Osteoblast (primary cell): ENCODE measurements at places on chromosomes 13 and 19. TPM values are rescaled to one million over a fixed set of nuclear protein-coding genes. Genes with fewer than 3 reads are reported as not detected.

DNA sequence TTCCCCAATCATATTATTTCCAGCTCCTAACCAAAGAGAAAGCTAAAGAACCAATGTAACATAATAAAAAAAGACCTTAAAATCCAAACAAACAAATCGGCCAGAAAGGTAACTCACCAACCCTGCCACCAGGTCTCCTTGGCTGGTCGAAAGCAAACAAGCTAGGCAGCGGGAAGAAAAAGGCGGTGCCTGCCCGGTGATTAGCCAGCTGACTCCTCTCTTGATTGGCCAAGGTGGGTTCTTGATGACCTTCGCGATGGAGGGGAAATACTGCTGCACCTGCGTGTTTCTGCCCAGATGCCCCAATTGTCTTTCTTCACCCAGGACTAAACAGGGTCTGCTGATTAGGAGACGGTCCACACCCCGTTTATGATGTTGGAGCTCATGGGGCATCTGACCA is at the start of gene NLRP11:
Gene NLRP11, minus strand, starts transcription at position 154 of the 400 bp plus-strand sequence. CDS start 13,825 bp downstream, outside the sequence.
- DNase-seq: no peak

- no peak for DNase-seq
These were observed 168.0 kb downstream of the TNFSF13B start for GRCh38 chr13:108437496-108437895.

The ZNF765 gene
- 15.6 TPM in 2 replicates for total RNA-seq

The PSG7 gene
- not detected in 2 replicates for total RNA-seq

GRCh38 chr13:48528720-48529119 is 4.2 kb downstream of the RCBTB2 start:
- DNase-seq: no peak

DNA sequence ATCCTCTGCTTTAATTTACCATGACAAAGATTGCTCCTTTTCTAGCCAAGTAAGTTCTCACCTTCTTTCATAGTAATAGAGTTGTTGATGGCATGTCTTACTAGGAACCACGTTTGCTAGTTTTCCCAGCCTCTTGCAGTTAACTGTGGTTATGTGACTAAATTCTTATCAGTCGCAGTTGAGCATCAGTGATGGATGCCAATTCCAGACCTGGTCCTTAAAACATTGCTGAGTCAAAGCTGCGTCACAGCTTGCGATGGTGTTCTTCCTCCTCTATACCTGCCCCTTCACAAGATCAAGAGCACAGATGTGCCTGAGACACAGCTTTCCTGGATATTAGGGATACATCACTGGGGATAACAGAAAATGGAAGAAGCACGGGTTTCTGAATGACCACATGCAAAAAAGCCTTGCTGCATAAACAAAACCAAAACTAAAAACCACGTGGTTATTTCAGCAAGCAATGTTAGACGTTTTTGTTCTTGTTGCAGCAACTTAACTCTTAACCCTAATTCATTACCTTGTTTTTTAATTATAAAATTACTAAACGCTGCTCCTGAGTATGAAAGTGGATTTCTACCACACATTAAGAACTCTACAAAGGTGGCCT is 97.6 kb upstream of the DACH1 start:
- DNase-seq: no peak

The IZUMO4 gene
- total RNA-seq: 0.36 and 2.4 TPM in 2 replicates

DNA sequence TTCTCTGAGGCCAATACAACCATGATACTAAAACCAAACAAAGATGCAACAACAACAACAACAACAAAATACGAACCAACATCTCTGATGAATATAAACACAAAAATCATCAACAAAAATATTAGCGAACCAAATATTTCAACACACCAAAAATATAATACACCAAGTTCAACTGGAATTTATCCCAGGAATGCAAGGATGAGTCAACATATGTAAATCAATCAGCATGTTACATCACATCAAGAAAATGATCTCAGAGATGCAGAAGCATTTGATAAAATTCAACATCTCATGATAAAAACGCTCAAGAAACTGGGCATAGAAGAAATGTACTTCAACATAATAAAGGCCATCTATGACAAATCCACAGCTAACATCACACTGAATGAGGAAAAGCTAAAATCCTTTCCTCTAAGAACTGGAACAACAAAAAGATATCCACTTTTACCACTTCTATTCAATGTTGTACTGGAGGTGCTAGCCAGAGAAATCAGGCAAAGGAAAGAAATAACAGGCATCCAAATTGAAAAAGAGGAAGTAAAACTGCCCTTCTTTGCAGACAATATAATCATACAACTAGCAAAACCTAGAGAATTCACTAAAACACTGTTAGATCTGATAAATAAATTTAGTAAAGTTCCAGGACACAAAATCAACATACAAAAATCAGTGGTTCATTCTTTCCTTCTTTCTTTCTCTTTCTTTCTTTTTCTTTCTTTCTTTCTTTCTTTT is 2448.7 kb upstream of the PCDH20 start:
- DNase-seq: no peak

- DNase-seq: no peak
These were observed 204.0 kb upstream of the TSHZ3 start for GRCh38 chr19:31553112-31553845.

The PPP6R1 gene
- total RNA-seq: 27.1 and 32.6 TPM in 2 replicates

DNA sequence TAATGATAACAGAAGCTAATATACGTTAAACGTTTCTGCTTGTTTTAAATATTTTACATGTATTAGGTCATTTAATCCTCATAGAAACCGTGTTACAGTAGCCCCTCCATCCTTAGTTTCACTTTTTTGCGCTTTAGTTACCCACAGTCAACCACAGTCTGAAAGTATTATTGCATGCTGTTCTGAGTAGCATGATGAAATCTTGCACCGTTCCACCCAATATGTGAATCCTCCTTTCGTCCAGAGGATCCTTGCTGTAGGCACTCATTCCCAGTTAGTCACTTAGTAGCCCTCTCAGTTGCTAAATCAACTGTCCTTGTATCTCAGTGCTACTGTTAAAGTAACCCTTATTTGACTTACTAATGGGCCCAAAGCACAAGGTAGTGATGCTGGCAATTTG is 257.8 kb downstream of the ENOX1 start:
- no peak for DNase-seq

DNA sequence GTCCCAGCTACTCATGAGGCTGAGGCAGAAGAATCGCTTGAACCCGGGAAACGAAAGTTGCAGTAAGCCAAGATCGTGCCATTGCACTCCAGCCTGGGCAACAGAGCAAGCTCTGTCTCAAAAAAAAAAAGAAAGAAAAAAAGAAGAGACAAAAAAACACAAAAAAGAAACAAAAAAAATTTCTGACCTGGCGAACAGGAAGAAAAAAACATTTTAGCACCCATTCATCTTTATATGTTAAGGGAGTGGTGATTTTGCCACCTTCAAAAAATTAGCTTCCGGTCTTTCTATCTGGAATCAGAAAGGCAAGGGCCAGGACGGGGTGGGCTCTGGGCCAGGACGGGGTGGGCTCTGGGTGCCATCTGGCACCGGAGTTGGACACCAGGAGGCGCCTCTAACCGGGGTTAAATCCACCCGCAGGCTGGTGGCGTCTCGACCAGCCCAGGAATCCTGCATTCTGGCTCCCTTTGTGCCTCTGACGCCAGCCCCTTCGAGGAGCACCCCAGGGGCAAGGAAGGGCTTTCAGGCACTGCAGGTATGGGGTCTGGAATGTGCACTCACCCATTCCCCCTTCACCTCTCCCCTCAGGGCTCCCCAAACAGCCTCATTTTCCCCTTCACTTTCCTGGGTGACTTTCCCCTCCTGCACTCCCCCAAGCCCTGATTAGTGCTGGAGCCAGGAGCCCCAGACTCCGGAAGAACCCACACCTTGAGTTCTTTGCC is 10.4 kb upstream of the ZSWIM4 start:
- DNase-seq: peak; percentile 82

DNA sequence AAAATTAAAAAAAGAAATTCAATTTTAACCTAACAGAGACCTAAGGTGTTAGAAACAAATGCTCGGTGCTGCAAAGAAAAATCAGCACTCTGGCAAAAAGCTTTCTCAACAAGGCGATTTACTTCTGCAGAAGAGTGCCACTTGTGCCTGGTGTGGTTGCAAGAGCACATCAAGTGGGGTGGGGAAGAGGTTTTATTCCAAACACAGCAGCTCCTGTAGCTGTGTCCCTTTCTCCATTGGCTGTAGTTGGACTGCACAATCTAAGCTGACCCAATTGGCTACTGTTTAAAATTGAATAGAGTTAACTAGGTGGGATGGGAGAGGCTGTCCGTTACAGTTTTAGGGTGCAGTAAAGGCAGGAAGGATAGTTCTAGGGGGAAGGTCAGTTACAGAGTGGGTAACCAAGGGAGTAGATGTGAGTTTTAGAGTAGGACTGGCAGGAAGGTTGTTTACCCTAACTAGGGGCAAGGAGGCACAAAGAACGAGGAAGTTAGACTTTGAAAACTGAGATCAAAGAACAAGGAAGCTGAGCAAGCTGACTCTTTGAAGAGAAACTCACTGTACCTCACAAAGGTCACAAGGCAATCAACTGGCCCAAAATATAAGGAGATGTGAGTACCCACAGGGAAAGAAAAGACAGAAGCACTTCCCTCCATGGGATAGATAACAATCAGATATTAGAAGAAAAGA is 145.7 kb downstream of the LIG4 start:
- DNase-seq: no peak

The C5AR2 gene
- 2.5 and 3.5 TPM in 2 replicates for total RNA-seq

The ATP12A gene
- total RNA-seq: under 0.01 TPM in 1 of 2 replicates, not detected in the other

The ODAD3 gene
- under 0.01 TPM in 2 replicates for total RNA-seq

The KIR3DL2 gene
- total RNA-seq: not detected in 2 replicates

GRCh38 chr13:35309706-35310105 is 166.8 kb downstream of the MAB21L1 start:
- DNase-seq: no peak

The JAK3 gene
- 1.8 and 2.4 TPM in 2 replicates for total RNA-seq

DNA sequence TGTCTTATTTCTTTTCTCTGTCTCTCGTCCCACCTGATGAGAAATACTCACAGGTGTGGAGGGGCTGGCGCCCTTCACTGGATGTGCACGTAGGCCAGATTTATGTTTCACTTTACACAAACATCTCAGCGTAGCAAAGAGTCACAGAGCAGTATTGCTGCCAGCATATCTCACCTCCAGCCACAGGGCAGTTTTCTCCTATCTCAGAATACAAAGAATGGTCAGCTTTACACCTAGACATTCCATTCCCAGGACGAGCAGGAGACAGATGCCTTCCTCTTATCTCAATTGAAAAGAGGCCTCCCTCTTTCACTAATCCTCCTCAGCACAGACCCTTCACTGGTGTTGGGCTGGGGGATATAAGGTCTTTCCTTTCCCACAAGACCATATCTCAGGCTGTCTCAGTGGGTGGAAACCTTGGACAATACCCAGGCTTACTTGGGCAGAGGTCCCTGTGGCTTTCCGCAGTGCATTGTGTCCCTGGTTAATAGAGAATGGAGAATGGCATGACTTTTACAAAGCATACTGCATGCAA is 7.2 kb upstream of the ZNF611 start:
- DNase-seq: no peak

The SMARCA4 gene
- total RNA-seq: 52.2 and 52.8 TPM in 2 replicates

DNA sequence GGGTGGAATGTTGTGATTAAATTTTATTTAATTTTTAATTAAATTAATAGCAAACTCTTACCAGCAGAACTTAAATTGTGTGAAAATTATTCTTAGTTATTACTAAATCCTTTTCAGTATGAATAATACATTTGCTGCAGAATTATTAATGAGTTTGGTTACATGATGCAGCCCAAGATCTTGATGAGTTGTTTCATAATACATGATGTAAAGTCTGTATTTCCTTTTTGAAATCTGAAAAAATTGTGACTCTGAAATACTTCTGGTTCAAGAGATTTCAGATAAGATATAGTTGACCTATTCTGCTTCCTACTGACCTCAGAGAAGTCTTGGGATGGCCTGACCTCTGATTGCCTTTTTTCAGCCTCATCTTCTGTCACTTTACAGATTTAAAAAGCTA is 11.1 kb downstream of the SAE1 start:
- DNase-seq: no peak

The CD22 gene
- under 0.01 TPM in 1 of 2 replicates, not detected in the other for total RNA-seq

DNA sequence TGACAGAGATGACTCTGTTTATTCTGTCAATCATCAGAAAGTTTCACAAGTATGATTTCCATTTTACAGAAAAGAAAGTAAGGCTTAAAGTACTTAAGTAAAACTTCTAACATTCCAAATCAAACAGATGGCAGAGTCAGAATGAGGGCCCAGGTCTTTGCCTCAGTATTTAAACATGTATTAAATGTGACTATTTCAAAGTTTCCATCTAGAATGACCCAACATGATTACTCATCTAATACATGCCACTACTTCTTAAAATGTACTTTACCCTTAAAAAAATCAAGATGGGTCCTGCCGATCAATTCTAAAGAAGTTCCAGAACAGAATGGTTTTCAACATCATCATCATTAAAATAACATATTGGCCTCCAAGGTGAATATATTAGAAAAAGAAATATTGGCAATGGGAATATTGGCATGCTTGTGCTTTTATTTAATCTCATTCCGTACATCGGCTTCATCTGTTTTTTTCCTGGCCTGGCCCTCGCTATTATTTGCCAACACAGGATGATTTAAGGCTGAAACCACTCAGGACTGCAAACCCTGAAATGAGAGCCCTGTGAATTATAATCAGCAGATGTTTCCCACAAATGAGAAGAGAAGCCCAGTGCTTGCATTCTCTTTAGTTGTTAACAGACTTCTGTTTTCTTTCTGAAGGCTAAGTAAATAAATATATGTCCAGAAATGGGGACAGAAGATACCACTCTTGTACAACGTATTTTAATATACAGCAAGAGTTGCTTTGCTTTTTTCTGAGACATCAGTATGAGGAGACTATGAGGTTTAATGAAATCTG is 340.0 kb downstream of the DNAJC15 start:
- DNase-seq: no peak

DNA sequence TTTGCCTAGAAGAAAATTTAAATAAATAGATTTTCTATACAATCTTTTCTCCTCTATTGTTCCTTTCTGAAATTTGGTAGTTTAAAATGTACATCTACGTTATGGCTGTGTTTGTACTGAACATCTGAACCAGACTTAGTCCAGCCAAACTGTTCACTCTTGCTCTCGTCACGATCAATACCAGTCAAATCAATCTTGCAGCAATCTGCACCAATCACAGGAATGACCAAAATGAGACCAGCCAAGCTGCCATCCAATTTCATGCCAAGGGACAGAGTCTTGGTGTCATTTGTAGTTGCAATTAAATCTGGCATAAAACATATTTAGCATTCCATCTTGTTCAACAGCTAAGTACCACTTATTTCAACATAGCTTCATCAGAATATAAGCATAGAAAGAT is 156.6 kb downstream of the IRS2 start:
- DNase-seq: no peak

DNA sequence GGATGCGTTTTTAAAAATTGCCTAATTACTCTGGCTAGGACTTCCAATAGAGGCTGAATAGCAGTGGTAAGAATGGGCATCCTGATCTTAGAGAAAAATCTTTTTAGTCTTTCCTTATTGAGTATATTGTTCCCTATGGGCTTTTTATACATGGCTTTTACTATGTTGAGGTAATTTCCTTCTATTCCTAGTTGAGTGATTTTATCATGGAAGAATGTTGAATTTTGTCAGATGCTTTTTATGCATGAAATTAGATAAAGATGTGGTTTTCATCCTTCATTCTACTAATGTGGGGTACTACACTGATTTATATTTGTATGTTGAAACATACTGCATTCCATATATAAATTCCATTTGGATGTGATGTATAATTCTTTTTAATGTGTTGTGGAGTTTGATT is 2673.8 kb downstream of the PCDH9 start:
- DNase-seq: no peak

The GRIK5 gene
- total RNA-seq: under 0.01 TPM in 2 replicates

The ZNF135 gene
- 6.5 and 8.3 TPM in 2 replicates for total RNA-seq
